PC-9 (cell line): ENCODE measurements at places on chromosomes 12 and 14. TPM values are rescaled to one million over a fixed set of nuclear protein-coding genes. Genes with fewer than 3 reads are reported as not detected.
A peak's percentile ranks its signal among the peaks of the same experiment; 100 is the strongest.

The CD27 gene
- total RNA-seq = not detected in 2 replicates

GRCh38 chr12:12538535-12538934 lies 24.1 kb downstream of the DUSP16 start:
- no peak for DNase-seq

- peak; percentile 39 for DNase-seq
Measured at GRCh38 chr12:98532687-98533304, 17.4 kb downstream of the TMPO start.

DNA sequence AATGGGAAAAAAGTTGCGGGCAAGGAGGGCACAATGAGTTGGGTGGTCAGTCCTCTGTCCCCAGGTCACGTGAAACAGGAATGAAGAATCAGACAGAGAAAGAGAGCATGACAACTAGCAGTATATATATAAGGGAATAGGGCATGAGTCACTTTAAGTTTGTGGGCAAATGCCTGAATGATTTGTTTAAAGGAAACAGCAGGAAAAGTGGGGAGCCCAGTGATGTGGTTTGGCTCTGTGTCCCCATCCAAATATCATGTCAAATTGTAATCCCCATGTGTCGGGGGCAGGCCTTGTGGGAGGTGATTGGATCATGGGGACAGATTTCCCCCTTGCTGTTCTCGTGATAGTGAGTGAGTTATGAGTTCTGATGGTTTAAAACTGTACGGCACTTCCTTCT lies 195.3 kb upstream of the IGF1 start:
- no peak for DNase-seq

DNA sequence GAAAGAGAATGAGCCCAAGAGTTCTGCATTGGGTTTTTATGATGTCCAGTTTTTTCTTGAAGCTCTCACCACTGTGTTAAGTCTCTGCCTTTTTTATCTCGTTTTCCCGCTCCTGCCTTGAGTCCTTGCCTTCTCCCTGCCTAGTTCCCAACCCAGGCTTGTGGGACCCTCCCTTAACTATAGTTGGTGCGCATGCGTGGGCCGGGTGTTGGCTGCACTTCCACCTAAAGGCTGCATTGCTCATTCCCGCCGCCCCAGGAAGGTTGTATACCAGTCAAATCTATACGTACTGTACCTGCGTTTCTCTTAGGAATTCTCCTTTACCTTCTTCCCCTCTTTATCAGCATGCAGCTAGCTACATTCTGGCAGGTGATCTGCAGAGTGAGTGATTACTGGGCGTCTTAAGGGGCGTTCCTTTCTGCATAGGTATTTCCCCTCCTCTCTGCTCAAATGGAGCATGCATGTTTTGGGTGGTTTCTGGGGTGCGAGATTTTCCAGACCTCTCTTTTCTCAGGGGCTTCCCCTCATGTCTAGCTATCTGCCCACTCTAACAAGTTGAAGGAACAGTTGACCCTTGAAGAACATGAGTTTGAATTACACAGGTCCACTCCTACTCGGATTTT lies 6.6 kb upstream of the REP15 start:
- no peak for DNase-seq

DNA sequence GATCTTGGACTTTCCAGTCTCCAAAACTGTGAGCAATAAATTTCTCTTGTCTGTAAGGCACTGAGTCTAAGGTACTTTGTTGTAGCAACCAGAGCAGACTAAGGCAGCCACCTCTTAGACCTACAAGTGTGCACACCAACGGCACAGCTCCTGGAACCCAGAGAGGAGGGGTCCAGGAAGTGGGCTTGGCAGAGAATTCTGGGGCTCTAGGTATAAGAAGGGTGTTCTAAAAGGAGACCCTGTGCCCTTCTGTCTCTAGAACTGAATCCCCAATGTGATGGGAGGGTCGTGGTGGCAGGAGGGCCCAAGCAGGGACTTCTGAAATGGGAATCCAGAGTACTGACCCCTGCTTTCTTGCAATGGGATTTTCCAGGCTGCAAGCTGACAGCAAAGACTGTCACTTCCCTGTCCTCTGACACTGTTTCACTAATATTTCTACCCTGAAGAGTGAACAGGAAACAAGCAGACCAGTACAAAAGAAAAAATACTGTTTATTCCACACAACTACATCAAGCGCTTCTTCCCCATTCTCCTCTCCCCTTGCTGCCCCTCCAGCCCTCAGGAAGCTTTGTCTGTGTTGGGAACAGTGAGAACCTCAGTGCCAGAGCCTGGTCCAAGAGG lies 13.6 kb upstream of the TFCP2 start:
- DNase-seq = no peak

The MANSC4 gene
- not detected in 2 replicates for total RNA-seq

The SCN8A gene
- total RNA-seq = 0.17 TPM in 1 of 2 replicates, not detected in the other

The PTGER2 gene
- total RNA-seq = 0.15 TPM in 1 of 2 replicates, not detected in the other

DNA sequence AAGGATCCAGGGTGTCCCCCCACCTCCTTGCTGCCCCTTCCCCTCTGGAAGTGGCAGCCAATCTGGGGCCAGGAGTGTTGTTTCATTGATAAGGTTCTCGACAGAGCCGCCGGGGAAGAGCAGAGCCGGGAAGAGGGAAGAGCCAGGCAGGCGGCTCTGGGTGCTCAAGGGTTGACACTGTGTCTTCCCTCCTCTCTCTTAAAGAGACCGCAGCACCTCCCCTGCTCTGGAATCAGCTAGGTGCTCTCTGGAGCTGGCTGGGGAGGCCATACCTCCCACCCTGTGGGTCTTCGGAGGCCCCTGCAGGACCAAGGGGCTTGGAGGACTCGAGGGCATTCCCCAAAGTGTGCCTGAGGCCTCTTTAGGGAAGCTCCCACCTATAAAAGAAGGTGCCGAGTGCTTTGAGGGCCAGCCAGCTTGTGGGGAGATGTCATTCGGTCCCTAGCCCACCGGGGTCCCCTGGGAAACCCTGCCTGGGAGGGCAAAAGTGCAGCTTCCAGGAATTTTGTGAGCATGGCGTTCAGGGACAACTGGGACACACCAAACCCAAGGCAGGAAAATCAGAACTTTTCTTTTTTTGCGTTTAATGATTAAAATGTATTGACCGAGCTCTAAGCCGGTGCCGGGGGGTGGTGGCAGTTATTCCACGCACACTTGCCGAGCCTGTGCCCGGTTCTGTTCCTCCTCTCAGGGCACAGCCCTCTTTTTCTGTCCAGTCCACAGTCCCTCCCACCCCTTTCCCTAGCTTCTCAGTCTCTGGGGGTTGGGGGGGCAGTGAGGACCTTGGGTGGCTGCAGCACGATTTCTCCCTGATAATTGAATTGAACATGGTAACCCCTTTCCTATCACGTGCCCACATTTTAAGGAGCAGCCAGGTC lies 3.0 kb downstream of the SETD1B start:
- no peak for DNase-seq

The P2RX7 gene
- 2.2 and 3.2 TPM in 2 replicates for total RNA-seq

The TMEM52B gene
- 2.6 and 4.2 TPM in 2 replicates for total RNA-seq

The SLCO1B1 gene
- 0.30 and 0.50 TPM in 2 replicates for total RNA-seq

The ETFBKMT gene
- total RNA-seq = 2.2 and 2.4 TPM in 2 replicates

- DNase-seq = no peak
Measured at GRCh38 chr12:26642361-26642760, 190.6 kb downstream of the ITPR2 start.

The LRTM2 gene
- total RNA-seq = not detected in 2 replicates

DNA sequence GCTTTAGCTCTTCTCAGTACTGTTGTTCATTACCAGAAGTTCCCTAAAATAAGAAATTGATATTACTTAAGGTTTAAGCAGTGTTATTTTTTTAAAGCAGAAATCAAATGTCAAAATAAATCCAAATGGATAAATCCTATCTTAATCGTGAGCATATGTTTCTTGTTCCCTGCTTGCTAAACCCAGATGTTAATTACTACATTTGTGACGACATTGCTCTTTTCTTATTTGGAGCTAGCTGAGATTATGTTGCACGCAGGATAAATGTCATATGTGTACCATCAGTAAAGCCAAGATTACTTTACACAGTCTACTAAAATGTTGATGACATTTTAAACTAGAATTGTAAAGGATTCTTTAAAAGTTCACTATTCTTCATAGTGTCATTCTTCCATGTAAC lies 157.5 kb downstream of the PLCZ1 start:
- no peak for DNase-seq

DNA sequence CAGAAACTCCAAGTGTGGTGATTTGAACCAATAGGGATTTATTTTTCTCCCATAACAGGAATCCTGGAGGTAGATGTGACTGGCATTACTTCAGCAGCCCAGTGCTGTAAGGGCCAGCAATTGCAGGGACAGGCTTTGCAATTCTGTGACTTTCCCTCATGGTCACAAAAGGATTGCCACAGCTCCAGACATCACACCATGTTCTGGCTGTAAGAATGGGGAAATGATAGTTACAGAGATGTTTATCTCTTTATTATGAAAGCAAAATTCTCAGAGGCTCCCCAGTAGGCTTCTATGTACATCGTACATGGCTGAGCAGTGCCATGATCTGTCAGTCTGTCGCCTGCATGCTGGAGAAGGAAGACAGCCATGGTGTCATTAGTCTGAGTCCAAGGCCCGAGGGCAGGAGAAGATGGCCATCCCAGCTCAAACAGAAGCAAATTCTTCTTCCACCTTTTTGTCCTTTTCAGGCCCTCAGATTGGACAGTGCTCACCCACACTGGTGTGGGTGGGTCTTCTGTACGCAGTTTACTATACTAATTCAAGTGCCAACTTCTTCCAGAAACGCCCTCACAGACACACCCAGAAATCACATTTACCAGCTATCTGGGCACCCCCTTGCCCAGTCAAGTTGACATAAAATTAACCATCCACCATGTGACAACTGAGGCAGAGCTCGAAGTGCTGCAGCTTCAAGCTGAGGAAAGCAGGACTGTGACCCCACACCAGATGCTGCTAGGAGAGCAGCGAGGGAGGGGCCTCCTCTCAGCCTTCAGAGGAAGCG lies 17.2 kb downstream of the ZBTB42 start:
- no peak for DNase-seq

DNA sequence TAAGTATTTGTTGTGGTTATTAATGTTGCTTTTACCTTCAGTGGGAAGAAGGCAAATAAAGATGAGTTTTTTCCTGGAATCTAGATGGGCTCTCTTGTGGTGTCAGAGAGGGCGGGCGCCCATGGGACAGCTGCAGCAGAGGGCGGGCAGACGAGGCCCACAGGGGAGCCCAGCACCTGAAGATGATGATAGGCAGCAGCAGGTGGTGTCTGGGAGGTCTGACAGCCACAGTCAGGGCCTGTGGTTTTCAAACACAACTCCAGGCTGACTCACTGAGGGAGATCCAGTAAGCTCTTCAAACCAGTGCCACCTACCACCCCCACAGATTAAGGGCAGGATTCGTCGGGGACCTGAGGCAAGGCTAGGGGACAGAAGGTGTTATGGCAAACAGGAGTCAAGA lies 42.8 kb downstream of the NKX2-1 start:
- DNase-seq = no peak

- DNase-seq = no peak
Measured at GRCh38 chr12:128276471-128276870, 9.5 kb downstream of the TMEM132C start.

- DNase-seq = no peak
Measured at GRCh38 chr12:57940915-57941164, 527 bp upstream of the ATP23 start.

GRCh38 chr12:81726634-81727033 lies 32.5 kb downstream of the PPFIA2 start:
- DNase-seq = no peak

The B4GALNT3 gene
- 7.1 and 8.0 TPM in 2 replicates for total RNA-seq

DNA sequence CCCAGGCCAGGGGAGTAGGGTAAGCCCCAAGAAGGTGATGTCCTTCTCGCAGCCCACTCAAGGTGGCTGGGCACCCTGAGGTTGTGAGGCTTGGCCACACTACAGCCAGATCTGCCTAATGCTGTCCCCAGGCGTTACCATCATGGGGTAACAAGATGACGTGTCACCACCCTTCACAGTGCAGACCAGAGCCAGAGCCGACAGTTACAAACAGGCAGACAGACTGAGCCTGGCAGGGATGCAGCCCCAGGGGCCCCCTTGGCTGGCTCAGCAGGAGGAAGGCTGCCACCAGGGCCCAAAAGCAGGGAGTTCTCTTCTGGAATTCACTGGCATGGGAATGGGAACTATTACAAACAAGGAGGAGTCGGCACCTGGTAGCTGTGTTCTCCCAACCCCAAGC lies 302.7 kb upstream of the NOS1 start:
- no peak for DNase-seq

The SMIM41 gene
- total RNA-seq = 0.28 TPM in 1 of 2 replicates, not detected in the other

- no peak for DNase-seq
Measured at GRCh38 chr12:11794751-11795150, 145.3 kb downstream of the ETV6 start.
